ENCODE measurements at places on chromosomes 5 and 9. TPM values are rescaled to one million over a fixed set of nuclear protein-coding genes. Genes with fewer than 3 reads are reported as not detected.
A peak's percentile ranks its signal among the peaks of the same experiment; 100 is the strongest.

- no peak for DNase-seq
These were observed 66.8 kb downstream of the PLPP1 start for GRCh38 chr5:55467862-55468551.

GRCh38 chr5:33408816-33409215, 31.9 kb upstream of the TARS1 start:
- no peak for DNase-seq

GRCh38 chr5:139104577-139105276, 93.4 kb downstream of the SIL1 start:
- DNase-seq, result no peak

GRCh38 chr9:15426019-15426418, 3.3 kb downstream of the SNAPC3 start:
- DNase-seq, result no peak

DNA sequence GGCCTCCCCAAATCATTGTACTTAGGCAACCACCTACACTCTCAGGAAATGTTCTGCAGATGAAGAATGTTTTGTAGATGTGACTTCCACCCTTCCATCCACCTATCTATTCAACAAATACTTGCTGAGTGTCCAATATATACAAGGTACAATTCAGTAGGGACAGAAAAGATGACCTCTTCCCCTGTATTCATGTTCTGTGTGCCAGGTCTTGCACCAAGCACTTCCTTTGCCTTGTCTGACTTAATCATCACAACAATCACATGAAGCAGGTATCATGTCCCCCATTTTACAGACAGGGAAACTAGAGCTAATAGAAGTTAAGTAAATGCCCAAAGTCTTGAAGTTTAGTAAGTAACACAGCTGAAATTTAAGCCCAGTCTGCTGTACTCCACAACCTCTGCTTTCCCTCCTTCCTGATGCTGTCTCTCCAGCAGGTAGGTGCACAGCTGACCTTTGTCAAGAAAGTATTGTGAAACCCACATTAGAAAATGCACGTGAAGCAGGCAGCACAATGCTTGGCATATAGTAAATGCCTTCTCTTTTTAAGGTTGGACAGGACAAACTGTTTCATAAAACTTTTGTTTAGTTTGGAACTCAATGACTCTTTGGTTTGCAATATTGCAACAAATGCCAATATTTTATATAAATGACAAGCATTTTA, 296.5 kb downstream of the DEPDC1B start:
- no peak for DNase-seq

LCN15 gene
- 0.54 TPM for total RNA-seq

GRCh38 chr9:89747596-89747995, 142.8 kb downstream of the GADD45G start:
- DNase-seq, result no peak

- no peak for DNase-seq
These were observed 286.9 kb downstream of the GADD45G start for GRCh38 chr9:89891591-89892304.

WHRN gene
- total RNA-seq, result 8.9 TPM

- peak; percentile 93 for DNase-seq
These were observed 33.9 kb downstream of the OLFML2A start for GRCh38 chr9:124810663-124811355.

DNA sequence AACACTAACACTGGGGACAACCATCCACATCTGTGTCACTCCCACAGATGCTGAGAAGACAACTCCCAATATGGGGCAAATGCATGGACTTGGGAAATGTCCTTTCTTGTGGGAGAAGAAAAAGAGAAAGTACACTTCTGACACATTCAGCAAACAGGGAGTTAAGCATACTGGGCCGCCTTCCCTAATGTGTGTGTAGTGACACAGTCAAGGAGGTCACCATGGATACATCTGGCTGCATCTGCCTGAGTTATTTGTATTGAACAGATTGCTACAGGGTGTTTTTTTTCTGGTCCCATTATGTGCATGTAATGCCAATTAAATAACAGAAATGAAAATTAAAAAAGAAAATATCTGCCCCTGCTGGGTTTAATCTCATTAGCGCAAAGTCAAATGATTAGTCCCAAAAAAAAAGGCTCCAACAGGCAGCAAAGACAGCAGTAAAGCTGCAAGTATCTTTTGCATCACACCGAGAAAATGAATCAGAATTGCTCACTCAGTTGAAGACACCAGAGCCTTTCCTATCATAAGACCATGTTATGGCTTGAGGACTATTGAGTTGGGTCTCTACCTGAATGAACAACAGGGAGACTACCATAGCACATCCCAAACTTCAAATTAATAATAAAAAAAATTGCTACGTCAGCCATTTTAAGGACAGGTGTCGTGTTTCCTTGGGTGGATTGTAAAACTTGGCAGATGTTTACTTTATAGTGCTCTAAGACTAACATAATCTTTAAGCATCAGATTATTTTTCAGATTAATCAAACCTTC, 395.9 kb downstream of the DTWD2 start:
- no peak for DNase-seq

DNA sequence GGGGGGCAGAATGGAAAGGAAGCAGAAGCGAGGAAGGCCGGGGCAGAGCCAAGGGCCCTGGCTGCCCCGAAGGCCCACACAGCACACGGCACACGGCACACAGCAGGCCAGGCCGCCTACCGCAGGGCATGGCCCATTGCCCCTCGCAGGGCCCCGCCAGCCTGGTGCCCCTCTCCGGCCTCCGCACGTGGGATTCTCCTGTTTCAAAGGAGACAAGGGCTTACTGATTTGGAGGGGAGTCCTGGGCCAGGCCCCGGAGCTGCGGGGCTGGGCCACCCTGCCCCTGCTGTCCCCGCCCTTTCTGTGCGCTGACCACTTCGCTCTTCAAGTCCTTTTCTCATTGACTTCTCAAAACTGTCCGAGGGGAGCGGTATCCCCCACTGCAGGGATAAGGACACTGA, 7.7 kb upstream of the PHYKPL start:
- no peak for DNase-seq

DNA sequence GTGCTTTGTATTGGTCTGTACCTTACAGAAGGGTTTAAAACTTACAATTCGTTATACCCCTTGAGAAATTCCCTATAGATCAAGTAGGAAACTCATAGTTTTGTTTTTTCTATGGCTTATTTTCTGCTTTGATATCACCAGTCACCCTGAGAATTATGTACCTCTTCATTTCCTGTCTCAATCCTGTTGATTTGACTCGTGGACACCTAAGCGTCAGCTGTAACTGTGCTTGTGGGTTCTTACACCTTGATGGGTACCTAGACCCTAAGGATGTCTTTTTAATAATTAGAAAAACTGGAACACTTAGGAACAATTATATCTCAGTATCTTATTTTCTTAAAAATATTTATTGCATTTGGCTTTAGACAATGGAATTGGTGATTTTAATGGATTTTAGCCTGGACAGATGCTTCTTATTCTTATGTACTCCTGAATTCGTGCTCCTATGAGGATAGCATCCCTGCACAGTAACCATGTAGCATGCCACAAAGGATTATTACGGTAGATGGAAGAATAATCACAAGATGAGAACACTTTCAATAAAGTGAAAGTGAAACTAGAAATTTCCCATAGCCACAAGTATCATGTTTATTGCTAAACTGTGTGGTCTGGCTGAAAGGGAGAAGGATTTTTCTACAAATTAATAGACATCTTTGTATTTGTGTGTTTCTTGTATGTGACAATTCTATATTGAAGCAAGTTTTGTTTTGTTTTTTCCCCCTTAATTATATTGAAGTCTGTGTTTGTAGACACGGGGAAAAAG, 1920.3 kb upstream of the WWC1 start:
- no peak for DNase-seq

Measured in GM23338 (cell line).